Coronary artery (tissue), 2 donors: ENCODE measurements at places on chromosomes 2 and 18.

DNA sequence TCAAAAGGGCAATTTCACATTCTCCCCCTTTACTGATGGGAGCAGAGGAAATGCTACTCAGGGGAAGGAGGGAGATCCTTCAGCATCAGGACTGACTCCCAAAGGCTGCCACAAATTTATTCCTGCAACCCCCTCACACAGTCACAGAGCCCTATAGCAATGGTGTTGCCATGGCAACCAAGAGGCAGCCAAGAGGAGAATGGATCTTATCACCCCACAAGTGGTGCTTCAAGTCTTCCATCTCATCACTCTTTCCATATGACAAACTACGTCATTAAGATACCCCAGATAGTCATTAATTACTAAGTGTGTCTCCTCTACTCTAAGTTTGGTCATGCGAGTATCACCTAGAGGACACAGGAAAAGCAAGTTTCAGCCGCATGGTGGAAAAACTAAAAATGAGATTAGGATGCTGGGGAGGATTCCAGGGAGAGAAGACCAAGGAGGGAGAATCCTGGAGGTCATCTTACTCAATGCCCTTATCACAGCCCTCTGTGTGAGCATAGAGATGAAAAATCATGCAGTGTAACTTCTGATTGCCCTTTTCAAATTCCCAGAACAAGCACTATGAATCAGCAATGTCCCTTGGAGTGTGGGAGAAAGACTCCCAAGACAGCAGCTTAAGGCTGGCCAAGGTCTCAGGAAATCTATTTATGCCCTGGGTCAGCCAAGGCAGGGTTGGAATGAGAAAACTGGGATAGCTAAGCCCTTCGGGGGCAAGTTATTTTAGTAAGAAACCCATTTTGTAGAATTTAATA is 885.7 kb upstream of the KLHL29 start:
- peak; percentile 79 for DNase-seq

DNA sequence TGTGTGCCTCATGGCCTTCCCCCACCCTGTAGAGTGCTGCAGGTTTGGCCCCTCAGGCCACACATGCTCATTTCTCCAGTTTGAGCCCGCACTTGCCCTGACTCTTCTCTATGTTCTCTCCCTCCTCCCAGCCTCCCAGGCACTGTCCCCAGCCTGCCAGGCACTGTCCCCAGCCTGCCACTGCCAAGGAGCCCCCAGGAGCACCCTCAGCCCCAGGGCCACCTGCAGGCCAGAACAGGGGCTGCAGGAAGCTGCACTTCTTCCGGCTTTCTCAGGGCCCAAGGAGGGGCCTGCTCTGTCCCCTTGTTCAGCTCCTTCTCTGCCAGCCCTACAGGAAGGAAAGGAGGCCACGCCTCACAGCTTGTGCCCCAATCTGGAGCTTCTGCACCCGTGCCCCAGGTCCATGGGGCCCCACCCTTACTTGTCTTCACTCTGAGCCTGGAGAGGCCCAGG is 31.6 kb downstream of the CYP26B1 start:
- peak; percentile 59 for DNase-seq

DNA sequence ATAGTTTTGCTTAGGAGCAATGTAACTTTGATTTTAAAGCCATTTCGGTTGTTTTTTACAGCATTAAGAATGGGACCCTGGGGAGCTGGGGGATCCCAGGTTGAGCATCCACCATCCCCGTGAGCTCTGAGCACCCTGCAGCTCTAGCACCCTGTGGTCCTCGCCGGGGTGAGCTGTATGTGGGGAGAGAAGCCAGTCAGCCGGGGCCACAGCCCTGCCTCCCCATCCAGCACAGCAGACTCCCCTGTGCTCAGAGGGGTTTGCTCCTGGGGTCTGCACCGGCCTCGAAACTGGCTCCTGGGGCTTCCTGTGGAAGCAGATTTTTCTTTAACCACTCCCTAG is 1.3 kb downstream of the COL6A3 start:
- DNase-seq = no peak

DNA sequence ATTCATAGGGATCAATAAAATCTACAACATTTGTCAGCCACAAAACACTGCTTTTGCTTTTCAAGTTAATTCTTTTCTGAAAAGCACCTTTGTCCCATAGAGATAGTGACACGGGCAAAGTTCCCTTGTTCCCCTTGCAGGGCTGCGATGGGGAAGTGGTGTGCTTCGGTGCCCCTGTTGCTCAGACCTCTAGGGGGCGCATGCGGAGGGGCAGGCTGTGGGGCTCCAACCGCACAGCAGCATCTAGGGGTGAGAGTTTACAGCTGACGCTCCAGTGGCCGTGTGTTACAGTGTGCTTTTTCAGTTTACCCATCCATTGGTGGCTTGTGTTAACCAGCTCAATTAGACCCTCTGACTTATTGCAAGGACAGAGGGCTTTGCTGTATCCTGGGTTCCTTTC is 1432.2 kb upstream of the ACVR2A start:
- no peak for DNase-seq

DNA sequence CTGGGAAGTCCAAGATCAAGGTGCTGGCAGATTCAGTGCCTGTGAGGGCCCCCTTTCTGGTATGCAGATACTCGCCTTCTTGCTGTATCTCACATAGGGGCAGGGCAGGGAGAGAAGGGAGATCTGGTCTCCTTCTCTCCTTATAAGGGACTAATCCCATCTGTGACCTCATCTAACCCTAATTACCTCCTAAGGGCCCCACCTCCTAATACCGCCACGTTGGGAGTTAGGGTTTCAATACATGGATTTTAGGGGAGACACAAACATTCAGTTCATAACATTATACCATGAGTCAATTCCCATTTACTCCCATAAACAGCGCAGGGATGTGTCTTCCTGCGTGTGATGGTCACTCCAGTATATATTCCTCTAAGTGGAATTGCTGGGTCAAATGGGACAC is 73.8 kb upstream of the TXNDC2 start:
- no peak for DNase-seq

DNA sequence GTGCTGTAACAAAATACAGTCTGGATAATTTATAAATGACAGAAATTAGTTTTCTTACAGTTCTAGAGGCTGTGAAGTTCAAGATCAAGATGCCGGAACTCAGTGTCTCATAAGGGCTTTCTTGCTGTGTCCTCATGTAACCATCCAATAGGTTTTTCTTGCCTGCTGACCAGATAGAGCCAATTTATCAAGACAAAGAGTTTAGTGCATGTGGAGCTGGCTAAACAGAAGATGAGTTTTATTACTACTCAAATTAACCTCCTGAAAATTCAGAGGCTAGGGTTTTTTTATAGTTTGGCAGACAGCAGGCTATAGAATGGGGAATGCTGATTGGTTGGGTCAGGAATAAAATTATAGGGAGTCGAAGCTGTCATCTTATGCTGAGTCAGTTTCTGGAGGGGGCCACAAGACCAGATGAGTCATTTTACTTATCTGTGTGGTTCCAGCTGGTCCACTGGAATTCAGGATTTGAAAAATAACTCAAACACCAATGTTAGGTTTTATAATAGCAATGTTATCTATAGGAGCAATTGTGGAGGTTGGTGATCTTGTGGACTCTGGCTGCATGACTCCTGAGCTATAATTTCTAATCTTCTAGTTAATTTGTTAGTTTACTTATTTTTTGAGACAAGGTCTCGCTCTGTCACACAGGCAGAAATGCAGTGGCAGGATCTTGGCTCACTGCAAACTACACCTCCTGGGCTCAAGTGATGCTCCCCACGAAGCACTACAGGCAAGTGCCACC is 3.2 kb upstream of the PDK1 start:
- DNase-seq = no peak

DNA sequence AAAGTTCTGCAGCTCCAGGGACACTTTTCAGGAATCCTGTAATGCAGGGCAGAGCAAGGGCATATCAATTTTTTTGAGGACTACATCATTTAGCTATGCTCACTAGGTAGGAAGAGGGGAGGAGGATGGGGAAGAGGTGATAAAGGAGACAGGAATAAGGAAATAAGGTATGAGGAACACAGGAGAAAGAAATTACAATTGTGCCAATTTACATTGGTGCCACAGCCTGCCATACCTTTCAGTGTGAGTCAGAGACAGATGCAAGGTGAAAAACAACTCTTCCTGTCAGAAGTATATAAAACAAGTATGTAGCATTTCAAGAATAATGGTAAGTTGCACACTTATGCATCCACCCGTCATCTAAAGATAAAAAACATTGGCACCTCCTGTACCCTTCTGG is 5.4 kb upstream of the MRPS9 start:
- DNase-seq = no peak

GRCh38 chr2:219676586-219676985 is 49.2 kb downstream of the SLC4A3 start:
- DNase-seq = no peak

GRCh38 chr2:32947076-32947483 is 327 bp downstream of the LTBP1 start:
- no peak for DNase-seq

DNA sequence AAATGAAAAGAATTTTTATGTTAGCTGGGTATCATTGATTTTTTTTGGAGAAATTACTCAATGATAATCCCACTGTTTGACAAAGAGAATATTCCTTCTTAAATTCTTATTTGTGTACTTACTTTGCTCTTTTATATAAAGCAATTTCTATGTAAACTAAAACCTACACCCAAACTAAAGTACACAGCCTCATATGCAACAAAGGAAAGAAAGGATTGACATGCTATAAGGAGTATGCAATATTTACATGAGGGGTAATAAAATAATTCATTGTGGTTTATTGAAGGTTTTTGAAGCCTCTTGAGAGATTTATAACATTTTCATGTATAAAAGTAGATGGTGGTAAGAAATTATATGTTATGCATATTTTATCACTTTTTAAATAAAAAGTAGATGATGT is 368.5 kb downstream of the CDH7 start:
- DNase-seq = no peak

GRCh38 chr2:238139196-238140039 is 950 bp downstream of the KLHL30 start:
- no peak for DNase-seq

- DNase-seq = no peak
These were observed 113.8 kb upstream of the SIX2 start for GRCh38 chr2:45123065-45123464.

GRCh38 chr18:10860928-10861327 is 288.4 kb downstream of the PIEZO2 start:
- no peak for DNase-seq

DNA sequence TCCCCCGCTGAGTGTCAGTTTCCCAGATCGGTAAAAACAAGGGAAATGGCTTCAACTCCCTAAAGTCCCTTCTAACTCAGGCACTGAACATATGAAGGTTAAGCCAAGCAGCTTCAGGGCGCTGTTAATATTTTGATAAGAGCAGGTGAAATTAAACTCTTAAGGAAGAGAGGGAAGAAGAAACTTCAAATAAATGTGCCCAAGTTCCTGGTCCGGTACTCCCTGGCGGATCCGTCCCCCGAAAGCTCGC is 564 bp downstream of the TRABD2A start:
- no peak for DNase-seq

DNA sequence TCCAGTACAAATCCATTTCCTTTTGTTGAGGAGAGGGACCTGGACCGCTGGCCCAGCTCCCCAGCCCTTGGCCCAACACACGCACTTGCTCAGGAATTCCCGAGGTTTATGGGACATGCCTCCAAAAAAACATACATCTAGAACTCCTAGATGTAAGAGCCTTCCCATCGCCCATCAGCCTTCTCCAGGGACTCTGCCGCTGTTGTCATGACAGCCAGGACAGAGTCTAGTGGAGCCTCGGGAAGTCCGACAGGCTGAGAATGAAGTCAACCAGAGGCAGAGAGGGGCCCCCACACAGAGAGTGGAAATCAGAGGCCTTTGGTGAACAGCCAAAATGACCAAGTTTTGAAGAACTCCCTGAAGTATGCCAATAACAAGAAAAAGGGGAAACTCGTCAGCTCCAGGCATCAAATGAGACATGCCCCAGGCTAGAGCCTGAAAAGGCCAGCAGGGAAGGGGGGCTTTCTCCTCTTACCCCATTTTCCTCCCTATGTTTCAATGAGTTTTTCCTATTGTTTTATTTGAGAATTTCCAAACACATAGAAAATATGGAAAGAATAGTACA is 43.2 kb upstream of the CAB39 start:
- DNase-seq = no peak

- no peak for DNase-seq
These were observed 7.0 kb upstream of the SCTR start for GRCh38 chr2:119531292-119531691.

DNA sequence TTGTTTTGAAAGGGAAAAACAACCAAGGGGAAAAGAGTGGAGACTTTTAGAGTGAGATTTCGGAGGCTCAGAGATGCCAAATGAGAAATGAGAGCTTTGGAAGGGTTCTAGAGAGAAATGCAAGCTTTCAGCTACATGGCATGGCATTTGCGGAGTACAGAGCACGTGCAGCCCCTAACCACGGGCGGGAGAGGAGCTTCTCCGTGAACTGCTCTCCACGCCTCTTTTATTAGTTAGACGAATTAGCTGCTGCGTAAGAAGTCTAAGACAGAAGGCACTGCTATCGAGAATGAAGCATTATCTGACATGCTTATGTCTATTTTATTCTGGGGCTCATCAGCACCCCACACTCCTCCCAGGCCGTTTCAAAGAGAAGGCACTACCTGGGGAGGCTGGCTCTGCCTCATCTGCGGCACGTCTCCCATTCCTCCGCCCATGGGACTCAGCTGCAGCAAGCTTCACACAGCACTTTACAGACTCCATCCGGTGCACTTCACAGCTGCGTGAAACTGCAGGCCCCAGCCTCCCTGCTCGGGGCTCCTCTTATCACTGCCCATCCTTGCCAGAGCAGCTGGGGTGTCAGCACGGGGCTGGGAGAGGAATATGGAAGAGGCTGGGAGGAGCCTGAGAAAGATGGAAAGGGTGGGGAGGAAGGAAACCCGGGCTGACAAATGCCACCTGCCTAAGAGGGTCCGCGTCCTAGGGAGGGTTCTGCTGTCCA is 207.3 kb upstream of the APCDD1 start:
- no peak for DNase-seq

- no peak for DNase-seq
These were observed 93.2 kb upstream of the GRB14 start for GRCh38 chr2:164714471-164714870.

- no peak for DNase-seq
These were observed 18.7 kb upstream of the IMPA2 start for GRCh38 chr18:11962597-11962996.

DNA sequence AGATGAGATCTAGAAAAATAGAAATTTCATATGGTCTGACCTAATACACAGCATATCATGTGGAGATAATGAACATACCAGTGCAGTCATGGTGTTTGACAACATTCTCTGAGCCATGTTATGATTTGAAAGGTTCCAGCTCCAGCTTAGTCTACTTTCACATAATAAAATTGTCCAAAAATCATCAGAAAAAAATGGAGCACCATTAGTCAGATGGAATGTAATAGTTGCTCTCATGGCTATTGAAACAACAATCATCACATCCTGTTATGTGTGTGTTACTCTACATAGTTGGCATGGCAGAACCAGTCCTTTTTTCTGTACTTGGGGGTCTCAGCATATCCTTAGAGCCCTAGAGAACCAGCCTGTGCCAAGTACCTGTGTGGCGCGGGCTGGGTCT is 678.9 kb upstream of the FANCL start:
- no peak for DNase-seq

DNA sequence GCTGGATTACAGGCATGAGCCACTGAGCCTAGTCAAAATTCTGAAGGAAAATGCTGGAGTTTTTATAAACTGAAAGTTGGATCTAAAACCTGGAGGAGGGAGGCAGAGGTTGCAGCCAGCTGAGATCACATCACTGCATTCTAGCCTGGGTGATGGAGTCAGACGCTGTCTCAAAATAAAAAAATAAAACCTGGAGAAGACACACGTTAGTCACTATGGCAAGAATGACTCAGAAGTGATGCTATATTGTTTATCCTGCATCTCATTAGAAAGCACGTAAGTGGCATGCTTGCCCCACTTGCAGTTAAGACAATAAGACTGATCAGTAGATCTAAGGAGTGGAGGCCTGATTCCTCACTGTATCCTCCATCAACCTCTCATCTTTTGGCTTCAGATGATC is 106.6 kb upstream of the STON1 start:
- DNase-seq = no peak
